GM04503 (cell line): ENCODE measurements at places on chromosomes 7 and 10.

GRCh38 chr7:107777702-107778101 is 25.3 kb downstream of the SLC26A3 start:
- DNase-seq = no peak

DNA sequence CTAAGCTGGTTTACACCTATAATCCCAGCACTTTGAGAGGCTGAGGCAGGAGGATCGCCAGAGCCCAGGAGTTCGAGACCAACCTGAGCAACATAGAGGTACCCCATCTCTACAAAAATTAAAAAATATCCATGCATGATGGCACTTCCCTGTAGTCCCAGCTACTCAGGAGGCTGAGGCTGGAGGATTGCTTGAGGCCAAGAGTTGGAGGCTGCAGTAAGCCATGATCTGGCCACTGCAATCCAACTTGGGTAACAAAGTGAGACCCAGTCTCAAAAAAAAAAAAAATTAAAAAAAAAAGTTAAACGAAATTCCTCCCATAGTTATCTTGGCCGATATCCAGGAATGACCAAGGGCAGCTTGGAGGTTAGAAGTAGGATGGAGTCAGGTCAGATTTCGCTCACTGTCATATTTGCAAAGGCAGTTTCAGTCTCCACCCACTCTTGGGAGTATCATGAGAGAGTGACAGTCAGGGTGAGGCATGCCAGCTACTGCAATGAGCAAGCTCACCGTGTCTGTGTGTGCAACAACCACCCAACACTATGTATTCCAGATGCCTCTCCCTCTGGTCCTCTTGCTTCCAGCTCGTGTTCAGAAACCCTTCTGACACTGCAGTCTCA is 6.0 kb upstream of the ZDHHC4 start:
- DNase-seq = no peak

- DNase-seq = peak; percentile 78
Observed at GRCh38 chr10:116211682-116212081, 61.3 kb downstream of the GFRA1 start.

GRCh38 chr10:128140425-128140824 is 14.2 kb upstream of the MKI67 start:
- DNase-seq = no peak

GRCh38 chr10:129546106-129546505 is 79.1 kb downstream of the MGMT start:
- DNase-seq = no peak

GRCh38 chr7:46705386-46706255 is 784.5 kb upstream of the IGFBP3 start:
- DNase-seq = peak; percentile 47

GRCh38 chr10:119539359-119539825 is 3.1 kb downstream of the RGS10 start:
- DNase-seq = no peak

DNA sequence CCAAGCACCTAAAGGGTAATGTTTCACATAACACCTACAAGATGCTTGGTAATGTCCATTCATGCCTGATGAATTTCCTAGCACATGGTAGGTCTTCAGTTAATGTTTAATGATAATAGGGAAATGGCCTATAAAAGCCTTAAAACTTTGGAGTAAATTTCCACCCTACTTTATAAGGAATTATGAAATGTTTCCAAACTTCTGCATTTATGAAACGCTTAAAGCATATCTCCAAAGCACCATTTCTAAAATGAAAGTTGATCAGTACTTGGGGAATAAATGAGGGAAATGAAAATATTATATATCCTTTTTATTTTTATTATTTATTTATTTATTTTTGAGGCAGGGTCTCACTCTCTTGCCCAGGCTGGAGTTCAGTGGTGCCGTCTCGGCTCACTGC is 51.8 kb downstream of the INPP5F start:
- no peak for DNase-seq

GRCh38 chr10:117532451-117533107 is 10.0 kb upstream of the EMX2 start:
- DNase-seq = no peak

DNA sequence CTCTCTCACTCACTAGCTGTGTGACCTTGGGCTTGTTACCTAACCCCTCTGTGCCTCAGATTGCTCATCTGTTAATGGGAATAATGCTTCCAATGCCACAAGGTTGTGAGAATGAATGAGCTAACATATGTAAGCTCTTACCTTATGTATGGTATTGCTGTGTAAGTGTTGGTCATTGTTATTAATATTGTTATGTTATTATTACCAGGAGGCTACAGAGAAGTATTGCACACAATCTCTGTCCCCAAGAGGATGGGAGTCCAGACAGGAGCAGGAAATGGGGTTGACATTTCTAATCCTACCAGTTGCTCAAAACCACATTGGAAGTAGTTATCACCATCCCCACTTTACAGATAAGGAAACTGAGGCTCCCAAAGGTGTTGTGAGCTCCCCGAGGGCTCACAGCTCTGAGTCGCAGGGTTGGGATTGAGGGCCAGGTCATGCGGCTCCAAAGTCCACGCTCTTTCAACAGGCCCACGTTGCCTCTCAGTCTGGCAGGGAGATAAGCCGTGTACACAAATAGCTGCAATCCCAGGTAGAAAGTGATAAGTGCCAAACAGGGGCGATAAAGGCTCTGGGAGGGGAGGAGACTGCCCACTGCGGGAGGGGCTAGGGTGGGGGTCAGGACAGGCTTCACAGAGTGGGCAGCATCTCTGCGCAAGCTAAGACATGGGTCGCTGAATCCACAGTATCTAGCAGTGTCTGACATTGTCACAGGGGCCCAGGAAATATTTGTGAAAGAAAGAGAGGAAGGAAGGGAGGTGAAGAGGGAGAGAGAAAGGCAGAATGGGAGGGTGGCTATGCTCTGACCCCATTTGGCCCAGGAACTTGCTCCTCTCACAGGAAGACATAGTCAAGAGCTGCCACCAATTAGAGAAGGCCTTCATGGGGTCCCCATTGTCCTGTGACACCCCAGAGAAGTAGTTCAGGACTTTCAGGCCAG is 9.6 kb upstream of the ZMIZ1 start:
- DNase-seq = no peak

DNA sequence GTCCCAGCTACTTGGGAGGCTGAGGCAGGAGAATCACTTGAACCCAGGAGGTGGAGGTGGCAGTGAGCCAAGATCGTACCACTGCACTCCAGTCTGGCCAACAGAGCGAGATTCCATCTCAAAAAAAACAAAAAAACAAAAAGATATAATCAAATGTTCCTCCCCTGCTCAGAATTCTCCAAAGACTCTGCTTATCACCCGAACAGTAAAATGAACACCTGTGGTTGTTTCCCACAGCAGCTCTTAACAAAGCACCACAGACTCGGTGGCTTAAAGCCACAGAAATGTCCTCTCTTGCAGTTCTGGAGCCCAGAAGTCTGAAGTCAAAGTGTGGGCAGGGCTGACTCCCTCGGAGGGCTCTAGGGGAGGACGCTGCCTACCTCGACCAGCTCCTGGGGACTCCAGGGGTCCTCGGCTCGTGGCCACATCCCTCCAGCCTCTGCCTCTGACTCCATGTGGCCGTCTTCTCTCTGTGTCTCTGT is 4.1 kb upstream of the INTS1 start:
- no peak for DNase-seq

- no peak for DNase-seq
Observed at GRCh38 chr10:6507311-6507710, 72.8 kb downstream of the PRKCQ start.

DNA sequence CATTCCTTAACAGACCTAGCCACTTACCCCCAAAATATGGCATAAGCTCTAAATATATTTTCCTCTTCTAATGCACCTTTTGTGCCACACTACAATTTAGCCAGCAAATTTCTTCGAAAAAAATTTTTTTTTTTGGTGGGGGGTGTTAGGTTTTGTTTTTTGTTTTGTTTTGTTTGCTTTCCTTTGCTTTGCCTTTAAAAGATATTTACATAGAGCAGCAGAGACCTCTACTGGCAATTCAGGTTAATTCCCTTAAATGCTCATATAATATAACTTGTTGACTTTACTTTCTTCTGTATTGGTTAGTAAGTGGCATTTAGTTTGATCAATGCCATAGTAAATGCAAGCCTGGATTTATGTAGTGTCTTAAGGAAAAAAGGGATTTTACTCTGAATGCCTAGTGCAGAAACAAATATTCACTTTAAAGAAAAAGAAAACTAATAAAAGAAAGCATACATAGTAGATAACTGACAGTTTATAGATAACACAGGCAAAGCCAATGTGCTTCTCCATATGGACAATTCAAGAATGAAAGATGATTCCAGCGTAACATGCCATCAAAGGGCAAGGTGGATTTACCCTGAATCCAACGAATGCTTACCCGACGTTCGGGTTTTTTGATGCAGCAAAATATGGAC is 1250.6 kb downstream of the GATA3 start:
- no peak for DNase-seq

DNA sequence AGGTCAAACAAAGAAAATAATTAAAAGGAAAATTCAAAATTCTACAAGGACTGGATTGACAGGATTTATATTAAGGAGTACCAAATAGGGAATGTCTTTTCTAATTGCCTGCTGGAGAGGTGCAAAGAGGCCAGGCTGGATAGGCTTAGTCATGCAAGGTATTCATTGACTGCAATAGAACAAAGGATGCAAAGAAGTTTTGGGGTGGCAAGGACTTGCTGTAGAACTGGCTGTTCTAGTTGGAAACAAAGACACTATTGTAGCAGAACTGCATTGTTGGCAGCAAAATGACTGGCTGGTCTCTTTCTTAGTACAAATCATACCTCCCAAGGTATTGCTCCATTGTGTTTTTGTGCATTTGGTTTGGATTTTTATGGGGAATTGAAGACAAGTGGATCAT is 10.1 kb downstream of the ITGB8 start:
- no peak for DNase-seq

DNA sequence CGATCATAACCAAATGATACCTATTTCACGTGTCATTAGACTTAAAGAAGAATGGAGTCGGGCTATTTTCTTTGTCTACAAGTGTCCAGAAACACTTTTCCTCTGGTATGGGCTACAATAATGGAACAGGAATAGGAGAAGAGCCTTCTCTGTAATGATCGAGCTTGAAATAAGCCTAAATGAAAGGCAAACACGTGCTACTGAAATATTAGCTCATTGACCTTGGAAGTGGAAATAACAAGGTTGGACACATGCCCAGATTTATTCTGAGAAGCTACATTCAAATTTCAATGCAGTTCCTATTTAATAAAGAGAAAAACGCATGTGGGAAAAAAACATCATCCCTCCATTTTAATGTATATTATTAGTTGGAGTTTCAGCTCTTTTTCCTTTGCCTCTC is 254.7 kb upstream of the PTER start:
- DNase-seq = no peak

GRCh38 chr7:149495785-149496641 is 1.6 kb downstream of the ZNF746 start:
- no peak for DNase-seq

DNA sequence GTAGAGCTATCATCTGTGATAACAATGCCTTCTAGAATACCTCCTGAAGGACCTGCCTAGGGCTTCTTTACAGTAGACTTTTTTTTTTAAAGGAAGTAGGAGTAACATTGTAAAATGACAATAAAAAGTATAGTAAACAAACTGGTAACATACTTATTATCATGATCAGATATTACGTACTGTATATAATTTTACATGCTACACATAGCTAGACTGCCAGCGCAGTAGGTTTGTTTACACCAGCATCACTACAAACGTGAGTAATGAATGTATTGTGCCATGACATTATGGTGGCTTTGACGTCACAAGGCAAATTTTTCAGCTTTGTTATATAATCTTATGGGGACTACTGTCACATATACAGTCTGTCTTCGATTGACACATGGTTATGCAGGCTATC is 15.4 kb upstream of the ZRANB1 start:
- DNase-seq = no peak

- no peak for DNase-seq
Observed at GRCh38 chr7:26440233-26441001, 148.8 kb downstream of the SNX10 start.

DNA sequence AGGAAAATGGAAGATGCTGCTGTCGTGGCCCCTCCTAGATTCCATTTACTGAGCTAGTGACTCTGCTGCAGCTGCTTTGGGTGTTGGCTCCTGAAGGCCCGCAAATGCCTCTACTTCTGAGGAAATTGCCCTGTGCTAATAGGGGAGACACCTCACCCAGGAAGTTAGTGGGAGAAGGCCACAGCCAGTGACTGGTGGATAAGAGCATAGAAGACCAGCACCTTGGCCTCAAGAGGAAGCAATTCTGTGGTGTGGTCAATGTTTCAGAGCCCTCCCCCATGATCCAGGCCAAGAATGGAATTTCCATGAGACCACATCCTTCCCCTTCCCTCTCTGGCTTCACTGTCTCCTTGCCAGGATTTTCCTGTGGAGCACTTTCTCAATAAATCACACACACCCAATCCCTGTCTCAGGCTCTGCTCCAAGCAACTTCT is 25.0 kb upstream of the FZD1 start:
- no peak for DNase-seq

- DNase-seq = no peak
Observed at GRCh38 chr10:74963549-74963948, 137.1 kb downstream of the KAT6B start.

GRCh38 chr10:102602272-102603045 is 41.8 kb upstream of the TRIM8 start:
- peak; percentile 54 for DNase-seq

GRCh38 chr10:5260828-5261227 is 64.2 kb downstream of the AKR1C4 start:
- DNase-seq = no peak

DNA sequence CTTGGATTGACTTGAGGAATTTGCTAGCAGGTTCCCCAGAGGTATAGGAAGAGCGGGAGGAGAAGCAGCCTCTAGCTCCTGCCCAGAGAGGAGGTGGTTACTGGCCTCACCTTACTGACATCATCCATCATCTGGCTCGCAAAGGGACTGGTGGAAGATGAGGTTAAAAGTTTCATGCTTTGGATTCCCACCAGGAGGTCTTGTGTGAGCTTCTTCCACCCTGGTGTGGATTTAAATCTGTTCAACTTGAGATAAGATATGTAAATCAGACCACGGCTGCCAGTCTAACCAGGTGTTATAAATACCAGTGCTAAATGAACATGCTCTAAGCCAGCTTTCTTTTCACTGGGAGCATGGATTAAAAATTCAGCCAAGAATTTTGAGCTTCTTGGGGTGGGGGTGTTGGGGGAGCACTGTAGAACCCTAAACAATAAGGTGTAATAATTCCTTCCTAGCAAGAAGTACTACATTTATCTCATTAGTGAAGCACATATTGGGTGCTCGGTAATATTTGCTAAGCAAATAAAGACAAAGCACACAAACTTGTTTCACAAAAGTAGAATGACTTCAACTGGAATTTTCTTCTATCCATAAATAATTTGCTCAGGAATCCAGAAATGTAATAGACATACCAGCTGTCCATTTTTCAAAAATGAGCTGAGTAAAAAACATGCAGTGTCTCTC is 7.8 kb downstream of the PROSER2 start:
- no peak for DNase-seq

DNA sequence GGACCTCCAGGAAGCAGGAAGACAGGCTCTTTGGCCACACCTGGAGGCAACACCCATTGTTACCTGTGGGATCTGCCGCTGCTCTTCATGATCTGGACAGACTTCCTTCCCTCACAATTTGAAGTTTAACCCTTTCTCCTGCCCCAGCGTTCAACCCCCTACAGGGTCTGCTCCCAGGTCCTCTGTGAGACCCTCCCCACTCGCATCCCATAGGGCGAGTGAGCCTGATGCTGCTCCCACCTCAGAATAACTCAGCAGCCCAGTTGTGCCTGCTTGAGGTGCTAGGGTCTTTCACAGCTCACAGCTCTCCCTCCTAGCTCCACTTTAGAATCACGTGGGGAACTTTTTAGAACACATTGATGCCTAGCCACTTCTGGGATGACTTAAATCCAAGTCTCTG is 61.8 kb upstream of the C10orf90 start:
- DNase-seq = no peak
